ENCODE measurements at places on chromosomes 5 and 9.

DNA sequence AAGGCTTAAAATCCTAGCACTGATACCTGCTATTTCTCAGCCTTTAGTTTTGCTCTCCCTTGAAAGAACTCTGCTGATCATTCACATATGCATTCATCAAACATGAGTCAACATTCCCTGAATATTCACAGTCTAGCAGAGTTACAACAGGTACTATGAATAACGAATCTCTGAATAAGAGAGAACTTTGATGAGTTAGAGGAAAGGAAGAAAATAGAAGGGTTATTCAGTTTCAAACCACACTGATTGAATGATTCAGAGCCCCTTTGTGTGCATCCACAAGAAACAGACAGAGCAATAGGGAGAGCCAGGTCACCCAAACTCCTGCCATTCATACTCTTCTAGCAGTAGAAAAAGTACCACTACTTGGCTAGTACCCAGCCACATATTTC is 36.0 kb downstream of the FOXD1 start:
- no peak for DNase-seq

- DNase-seq, result no peak
Measured at GRCh38 chr9:20340511-20340861, 281.8 kb downstream of the MLLT3 start.

GRCh38 chr5:98585661-98586310 is 187.7 kb upstream of the RGMB start:
- no peak for DNase-seq

DNA sequence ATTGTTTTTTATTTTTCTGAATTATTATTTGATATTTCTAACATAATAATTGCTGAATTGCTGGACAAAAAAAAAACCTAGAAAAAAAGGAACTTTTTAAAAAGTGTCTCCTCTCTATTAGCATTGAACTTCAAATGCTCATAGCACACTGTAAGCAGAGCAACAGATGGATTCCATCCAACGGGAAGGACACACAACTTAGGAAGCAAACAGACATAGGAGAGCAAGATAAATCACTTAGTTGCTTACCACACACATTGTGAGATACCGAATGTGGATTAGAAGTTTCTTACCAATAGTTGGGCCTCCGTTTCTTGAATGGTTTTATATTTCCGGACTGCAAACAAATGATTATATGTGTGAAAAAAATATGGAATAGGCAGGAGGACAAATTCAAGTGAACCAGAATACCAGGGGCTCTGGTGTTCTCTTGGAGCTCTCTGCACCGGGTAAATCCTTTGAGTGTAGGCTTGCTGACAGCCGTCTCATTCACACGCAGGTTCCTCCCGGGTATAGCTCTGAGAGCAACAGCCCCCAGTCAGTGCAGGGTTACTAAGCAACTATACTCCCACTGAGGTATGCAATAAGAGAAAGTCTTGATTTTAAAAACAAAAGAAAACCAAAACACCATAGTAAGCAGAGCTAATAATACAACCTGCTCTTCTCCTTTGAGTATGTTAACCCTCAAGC is 217.6 kb downstream of the TMEM167A start:
- DNase-seq, result no peak

DNA sequence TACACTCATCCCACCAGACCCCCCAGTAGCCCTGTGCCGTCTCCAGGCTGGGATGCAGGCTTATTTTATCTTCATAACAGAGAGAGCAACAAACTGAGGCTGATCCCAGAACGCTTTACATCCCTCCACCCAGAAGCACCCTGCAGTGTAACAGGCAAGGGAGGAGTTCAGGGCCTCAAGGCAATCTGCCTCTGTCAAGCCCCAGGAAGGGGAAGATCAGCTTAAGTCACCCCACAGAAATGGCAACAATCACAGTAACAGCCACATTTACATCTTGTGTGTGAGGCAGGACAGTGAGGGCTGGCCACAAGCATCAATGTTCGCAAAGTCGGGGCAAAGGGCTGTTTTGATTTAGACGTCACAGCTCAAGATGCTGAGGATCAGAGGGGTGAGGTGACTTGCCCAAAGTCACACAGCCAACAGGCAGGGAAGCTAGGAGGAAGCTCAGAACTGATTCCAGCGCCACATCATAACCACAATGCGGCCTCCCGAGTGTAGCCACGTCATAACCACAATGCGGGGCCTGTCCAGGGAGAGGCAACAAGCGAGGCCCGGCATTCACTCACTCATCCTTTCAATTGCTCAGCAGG is 14.4 kb downstream of the STK10 start:
- DNase-seq, result peak; percentile 59

GRCh38 chr9:27817747-27818146 is 244.5 kb upstream of the C9orf72 start:
- DNase-seq, result no peak

DNA sequence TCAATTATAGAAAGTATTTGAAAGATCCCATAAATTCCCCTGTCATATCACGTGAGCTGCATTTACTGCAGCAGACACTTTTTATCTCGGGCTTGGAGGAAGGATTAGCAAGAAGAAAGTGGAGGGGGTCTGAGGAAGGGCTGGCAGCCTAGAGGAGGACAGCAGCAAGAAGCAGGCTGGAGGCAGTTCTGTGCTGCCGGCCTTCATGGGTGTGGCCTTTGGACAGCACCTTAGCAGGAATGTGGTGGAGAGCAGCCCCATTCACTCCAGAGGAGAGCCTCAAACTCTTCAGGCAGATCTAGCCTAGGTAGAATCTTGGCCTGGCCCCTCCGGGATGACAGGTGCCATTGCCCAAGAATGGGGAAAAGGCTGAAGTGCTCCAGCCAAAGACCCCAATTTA is 89.8 kb upstream of the GABRP start:
- DNase-seq, result no peak

- no peak for DNase-seq
Measured at GRCh38 chr5:80172067-80172695, 83.7 kb downstream of the SERINC5 start.

DNA sequence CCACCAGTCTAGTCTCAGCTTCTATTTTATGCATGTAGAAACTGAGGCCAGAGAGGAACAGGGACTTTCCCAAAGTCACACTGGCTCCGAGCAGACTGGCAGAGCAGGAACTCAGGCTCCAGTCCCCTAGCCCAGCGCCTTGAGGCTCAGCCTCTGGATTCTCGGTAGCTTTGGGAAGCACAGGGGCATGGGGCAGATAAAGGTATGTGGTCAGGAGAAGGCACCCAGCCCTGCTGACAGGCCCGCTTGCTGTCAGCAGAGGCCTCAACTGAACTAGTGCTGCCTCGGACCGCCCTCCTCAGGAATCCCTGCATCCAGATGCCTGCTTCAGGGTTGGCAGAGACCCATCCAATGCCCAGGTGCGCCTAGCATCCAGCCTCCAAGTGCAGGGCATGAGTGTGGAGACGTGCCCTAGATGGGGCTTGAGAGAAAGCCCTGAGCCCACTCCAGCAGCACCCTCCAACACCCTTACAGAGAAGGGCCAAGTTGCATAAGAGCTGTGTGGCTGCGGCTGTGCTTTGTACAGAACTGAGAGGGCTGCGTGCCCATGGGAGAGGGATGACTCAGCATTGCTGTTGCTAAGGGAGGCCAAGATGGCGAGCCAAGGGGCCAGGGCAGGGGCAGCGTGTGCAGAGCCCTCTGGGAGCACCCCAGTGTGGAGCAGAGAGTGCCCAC is 168.6 kb downstream of the MACROH2A1 start:
- no peak for DNase-seq

- no peak for DNase-seq
Measured at GRCh38 chr9:68940573-68940972, 73.3 kb downstream of the PRKACG start.

- DNase-seq, result no peak
Measured at GRCh38 chr5:180104168-180104530, 32.6 kb upstream of the RNF130 start.
